ENCODE measurements at places on chromosomes 11 and 22. TPM values are rescaled to one million over a fixed set of nuclear protein-coding genes. Genes with fewer than 3 reads are reported as not detected.
A peak's percentile ranks its signal among the peaks of the same experiment; 100 is the strongest.

DNA sequence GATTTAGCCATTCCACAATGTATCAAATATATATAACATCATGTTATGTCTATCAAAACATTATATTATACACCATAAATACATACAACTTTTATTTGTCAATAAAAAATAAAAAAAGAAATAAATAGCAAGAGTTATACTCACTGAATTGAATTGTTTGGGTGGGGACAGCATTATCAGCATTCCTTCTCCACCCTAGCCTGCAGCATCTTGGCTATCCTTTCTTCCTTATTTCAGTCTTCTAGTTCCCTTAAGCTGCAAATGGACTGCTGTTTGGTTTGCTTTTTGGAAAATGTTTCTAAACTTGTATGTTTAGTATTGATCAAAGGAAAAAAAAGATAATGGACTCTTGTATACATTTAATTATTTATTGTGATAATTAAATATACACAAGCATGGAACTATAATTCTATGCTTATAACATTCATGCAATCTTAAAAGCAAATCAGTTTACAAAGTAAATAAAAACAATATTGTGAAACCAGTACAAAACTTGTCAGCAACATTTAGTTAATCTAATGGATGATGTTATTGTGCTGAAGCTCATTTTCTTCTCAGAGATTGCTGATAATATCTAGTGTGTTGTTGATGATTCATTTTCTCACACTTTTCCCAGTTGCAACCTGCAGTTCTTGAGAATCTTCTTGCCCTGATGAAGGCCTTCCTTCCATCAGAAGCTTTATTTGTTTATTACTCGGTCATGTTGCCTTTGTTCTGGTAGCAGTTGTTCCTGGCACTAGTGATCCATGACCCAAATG is 5.0 kb downstream of the ARHGAP42 start:
- no peak overlapping the region for H3K27ac ChIP-seq
- peaks cover 13% of the 10 kb centered on the region for H3K36me3 ChIP-seq
- no peak overlapping the region for H3K4me3 ChIP-seq
- H3K27me3 ChIP-seq, result no peaks in the 10 kb centered on the region

DNA sequence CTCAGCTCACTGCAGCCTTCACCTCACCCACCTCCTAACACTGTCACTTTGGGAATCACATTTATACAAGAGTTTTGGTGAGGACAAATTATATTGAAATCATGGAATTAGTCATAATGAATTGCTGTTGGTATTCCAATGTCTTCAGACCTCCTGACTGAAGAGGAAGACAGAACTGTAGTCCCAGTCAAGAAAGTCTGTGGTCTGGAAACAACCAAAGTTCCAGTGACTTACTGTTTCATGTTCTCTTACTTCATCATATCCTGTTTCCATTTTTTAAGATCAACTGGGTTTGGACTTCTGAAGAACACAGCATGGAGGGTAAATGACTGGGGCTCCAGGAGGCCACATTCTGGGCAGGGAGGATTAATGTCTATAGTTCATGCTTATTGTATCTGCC is 43.0 kb upstream of the HIPK3 start:
- H3K27me3 ChIP-seq, result no peaks in the 10 kb centered on the region
- no peak for DNase-seq
- H3K4me1 ChIP-seq, result peaks cover 10% of the 10 kb centered on the region
- no peak overlapping the region for H3K27ac ChIP-seq
- no peak overlapping the region for H3K4me3 ChIP-seq

GRCh38 chr11:75583718-75584658 is 21.9 kb downstream of the SERPINH1 start:
- H3K27me3 ChIP-seq, result no peaks in the 10 kb centered on the region
- H3K36me3 ChIP-seq, result peaks cover 18% of the 10 kb centered on the region
- DNase-seq, result no peak
- no peak overlapping the region for H3K27ac ChIP-seq
- H3K4me1 ChIP-seq, result peaks cover 3% of the 10 kb centered on the region
- peak overlapping the region; percentile 71 for H3K4me3 ChIP-seq

GRCh38 chr11:63622323-63622722 is 8.1 kb upstream of the PLAAT3 start:
- peaks cover 15% of the 10 kb centered on the region for H3K36me3 ChIP-seq
- H3K27ac ChIP-seq, result peak overlapping the region; percentile 71

DNA sequence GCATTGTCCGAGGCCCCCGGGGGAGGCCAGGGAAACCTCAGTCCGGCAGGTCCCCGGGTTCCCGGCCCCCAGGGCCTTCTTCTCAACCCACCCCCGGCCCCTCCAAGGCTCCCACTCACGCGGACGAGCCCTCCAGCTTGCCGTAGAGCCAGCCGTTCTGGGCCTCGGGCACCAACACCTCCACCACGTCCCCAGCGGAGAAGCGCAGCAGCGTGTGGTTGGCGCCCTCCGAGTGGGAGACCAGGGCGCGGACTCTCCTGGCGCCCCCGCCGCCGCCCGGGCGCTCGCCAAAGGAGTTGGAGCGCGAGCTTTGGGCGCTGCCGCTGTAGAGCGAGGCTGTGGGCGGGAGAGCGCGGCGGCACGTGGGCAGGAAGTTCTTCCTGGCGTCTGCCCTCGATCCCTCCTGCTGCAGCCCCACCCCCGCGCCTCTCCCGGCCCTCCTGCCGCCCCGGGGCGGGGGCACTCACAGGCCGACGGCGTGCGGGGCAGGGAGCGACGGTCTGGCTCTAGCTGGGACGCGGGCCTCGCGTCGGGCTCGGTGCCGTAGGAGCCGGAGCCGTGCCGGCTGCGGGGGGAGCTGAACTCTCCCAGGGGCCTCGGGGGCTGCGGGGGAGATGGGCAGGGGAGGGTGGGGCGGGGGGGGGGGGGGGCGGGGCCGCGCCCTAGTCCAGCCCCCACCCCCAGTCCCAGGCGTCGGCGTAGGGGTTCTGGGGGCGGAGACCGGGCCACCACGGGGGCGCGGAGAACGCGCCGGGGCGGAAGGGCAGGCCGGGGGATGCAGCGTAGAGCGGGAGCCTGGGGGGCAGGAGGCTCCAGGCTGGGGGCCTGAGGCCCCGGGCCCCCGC is 4.9 kb upstream of the SLC16A8 start:
- H3K4me1 ChIP-seq, result peaks cover 20% of the 10 kb centered on the region
- H3K36me3 ChIP-seq, result peaks cover 85% of the 10 kb centered on the region
- H3K27ac ChIP-seq, result no peak overlapping the region
- no peak overlapping the region for H3K4me3 ChIP-seq
- no peak for DNase-seq

- H3K4me3 ChIP-seq, result no peak overlapping the region
- H3K27ac ChIP-seq, result no peak overlapping the region
- H3K27me3 ChIP-seq, result peaks cover 17% of the 10 kb centered on the region
Observed at GRCh38 chr11:69454018-69454417, 27.4 kb upstream of the LINC01488 start.

DNA sequence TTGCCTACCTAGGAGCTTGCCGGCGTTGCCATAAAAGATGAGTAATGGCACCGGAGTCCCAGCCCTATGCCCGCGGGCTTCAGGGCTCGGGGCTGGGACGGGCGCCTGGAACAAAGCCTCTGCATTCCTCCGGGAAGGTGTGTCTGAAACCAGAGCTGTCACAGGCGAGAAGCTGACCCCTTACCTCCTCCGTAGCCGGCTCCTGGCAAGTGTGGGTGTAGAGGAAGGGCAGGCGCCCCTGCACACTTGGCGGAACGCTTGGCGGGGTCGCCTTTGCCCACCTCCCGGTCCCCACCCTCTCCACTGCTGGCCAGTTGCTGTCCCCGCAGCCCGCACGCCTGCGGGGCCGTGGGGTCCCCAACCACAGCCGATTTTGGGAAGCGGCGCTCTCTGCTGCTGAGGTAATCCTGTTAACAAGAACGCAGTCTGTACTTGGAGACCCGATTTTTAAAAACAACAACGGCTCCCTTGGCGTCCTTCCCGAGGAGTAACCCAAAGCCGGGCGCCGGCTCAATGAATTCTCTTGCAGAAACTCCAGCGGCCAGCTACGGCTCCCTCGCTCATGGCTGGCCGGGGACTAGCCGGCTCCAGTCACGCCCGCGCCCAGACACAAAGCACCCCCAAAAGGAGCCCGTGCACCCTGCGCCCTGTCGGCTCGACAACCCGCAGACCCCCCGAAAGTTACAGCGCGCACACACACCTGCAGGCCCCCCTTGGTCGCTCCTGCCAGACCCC is 89.2 kb downstream of the PLEKHA7 start:
- H3K4me3 ChIP-seq, result peak overlapping the region; percentile 95
- DNase-seq, result peak; percentile 93
- H3K4me1 ChIP-seq, result peaks cover 57% of the 10 kb centered on the region
- H3K27me3 ChIP-seq, result no peaks in the 10 kb centered on the region

- H3K4me1 ChIP-seq, result peaks cover 6% of the 10 kb centered on the region
- no peak for DNase-seq
- H3K27me3 ChIP-seq, result no peaks in the 10 kb centered on the region
- H3K27ac ChIP-seq, result no peak overlapping the region
Observed at GRCh38 chr11:34893416-34893815, 22.8 kb downstream of the APIP start.

DNA sequence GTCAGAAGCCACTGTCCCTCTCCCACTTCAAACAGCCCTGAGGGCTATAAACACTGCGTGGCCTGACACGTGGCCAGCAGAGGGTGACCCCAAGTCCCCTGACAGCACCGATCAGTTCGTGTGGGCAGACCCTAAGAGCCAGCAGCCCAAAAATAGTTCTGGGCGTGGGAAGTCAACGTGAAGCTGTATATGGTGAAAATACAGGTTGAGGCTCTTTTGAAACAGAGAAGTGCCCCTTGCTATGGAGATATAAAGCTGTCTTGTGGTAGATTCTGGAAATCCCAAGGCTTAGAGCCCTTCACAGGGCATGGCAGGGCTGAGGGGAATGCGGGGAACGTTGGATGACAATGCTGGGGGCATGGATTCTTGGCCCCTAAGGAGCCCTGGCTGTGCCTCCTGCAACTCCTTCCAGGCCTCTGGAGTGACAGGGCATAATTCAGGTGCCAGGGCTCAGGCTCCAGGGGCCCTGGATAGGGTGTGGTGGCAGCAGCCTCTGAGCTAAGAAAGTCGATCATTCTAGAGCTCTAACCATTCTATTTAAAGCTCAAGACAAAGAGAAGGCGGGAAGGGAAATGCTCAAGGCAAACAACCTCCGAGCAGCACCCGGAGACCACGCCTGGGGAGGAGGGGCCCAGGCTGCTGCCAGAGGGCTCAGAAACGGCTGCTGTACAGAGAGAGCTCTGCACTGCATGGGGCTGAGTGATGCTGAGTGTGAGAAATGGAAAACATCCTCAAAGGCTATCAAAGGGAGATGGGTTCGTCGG is 60.4 kb upstream of the CD5 start:
- DNase-seq, result peak; percentile 32
- H3K4me1 ChIP-seq, result no peaks in the 10 kb centered on the region
- no peaks in the 10 kb centered on the region for H3K36me3 ChIP-seq
- H3K27me3 ChIP-seq, result peaks cover 6% of the 10 kb centered on the region

DNA sequence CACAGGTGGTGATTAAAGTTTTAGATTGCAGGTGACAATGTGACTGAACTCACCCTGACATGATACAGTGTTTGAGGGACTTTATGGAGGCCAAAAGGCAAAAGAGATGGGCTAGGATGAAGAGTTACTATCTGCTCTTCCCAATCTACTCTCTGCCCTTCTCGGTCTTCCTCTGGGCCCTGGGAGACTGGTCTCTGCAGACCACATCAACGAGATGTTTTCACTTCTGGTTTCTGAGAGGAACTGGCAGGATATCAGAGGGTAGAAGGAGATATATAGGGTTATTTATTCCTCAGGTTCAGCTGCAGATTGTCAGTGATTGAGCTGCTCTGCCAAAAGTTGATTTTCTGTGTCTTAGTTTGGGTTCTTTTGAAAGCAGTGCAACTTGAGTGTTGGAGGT is 32.4 kb upstream of the CD44 start:
- H3K27me3 ChIP-seq, result no peaks in the 10 kb centered on the region
- H3K4me1 ChIP-seq, result peaks cover 11% of the 10 kb centered on the region
- H3K4me3 ChIP-seq, result no peak overlapping the region
- no peak for DNase-seq

GRCh38 chr11:73396251-73396930 is 20.2 kb downstream of the RELT start:
- no peaks in the 10 kb centered on the region for H3K4me1 ChIP-seq
- H3K27ac ChIP-seq, result no peak overlapping the region
- no peaks in the 10 kb centered on the region for H3K27me3 ChIP-seq
- no peak for DNase-seq
- H3K36me3 ChIP-seq, result peaks cover 34% of the 10 kb centered on the region

- peaks cover 33% of the 10 kb centered on the region for H3K36me3 ChIP-seq
- H3K4me1 ChIP-seq, result no peaks in the 10 kb centered on the region
Observed at GRCh38 chr22:29528144-29528543, 25.4 kb downstream of the THOC5 start.

- H3K36me3 ChIP-seq, result no peaks in the 10 kb centered on the region
- no peak overlapping the region for H3K27ac ChIP-seq
- H3K4me3 ChIP-seq, result no peak overlapping the region
- no peaks in the 10 kb centered on the region for H3K4me1 ChIP-seq
Observed at GRCh38 chr11:74195828-74196227, 24.7 kb downstream of the PPME1 start.

DNA sequence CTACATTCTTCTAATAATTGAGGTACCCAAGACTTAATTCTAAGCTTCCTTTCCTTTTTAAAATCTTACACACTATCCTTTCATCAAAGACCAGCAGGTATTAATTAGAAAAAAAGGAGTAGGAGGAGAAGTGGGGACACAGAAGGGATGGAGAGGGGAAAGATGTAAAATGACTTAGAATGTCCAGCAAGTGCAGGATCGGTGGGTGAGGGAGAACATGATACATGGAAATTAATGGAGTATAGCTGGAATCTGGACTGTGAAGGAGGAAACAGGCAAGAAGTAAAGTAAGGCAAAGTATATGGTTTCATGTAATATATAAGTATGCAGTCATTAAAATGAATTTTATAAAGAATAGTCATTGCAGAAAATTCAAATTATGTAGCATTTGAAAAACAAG is 63.7 kb upstream of the SC5D start:
- no peak overlapping the region for H3K4me3 ChIP-seq
- peaks cover 26% of the 10 kb centered on the region for H3K27me3 ChIP-seq
- H3K27ac ChIP-seq, result no peak overlapping the region
- no peaks in the 10 kb centered on the region for H3K4me1 ChIP-seq

ABTB2 gene
- 24.6 TPM for total RNA-seq

TMEM45B gene
- 16.1 TPM for total RNA-seq

TRIM48 gene
- not detected for total RNA-seq

OR52N4 gene
- total RNA-seq, result not detected

PRAME gene
- total RNA-seq, result 5.1 TPM

LDHAL6A gene
- not detected for total RNA-seq

TRPC6 gene
- not detected for total RNA-seq

PLAAT4 gene
- 269 TPM for total RNA-seq

CD6 gene
- 0.34 TPM for total RNA-seq

MYOD1 gene
- not detected for total RNA-seq

B3GAT1 gene
- 0.20 TPM for total RNA-seq

LINC01488 gene
- not detected for total RNA-seq

All from Calu3 (cell line).